ENCODE measurements at places on chromosomes 4 and X.

DNA sequence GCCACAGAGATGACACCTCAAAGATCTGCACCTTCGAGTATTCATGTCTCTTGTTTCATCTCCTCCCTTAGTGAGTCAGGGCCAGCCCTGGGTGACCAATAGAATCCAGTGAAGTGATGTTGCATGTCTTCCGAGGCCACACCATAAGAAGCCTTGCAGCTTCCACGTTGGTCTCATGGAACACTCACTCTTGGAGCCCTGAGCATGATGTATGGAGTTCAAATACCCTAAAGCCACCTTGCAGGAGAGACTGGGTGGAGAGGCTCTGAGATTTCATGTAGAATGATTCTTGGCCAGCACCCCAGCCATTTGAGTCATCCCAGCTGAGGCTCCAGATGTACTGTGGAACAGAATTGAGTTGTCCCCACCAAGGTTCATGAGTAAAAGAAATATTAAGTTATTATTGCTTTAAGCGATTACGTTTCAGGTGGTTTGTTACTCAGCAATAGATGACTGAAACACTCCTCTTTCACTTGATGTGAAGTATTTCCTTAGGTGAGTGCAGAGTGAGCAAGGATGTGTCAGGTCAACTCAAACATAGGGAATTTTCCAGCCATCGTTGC is 5.0 kb upstream of the RP2 start:
- no peak for DNase-seq

- no peak for DNase-seq
These were observed 24.6 kb downstream of the NAP1L5 start for GRCh38 chr4:88672987-88673386.

- DNase-seq = no peak
These were observed 567.9 kb upstream of the HTR2C start for GRCh38 chrX:114015966-114016365.

- no peak for DNase-seq
These were observed 562.8 kb upstream of the IGFBP7 start for GRCh38 chr4:57672846-57673433.

DNA sequence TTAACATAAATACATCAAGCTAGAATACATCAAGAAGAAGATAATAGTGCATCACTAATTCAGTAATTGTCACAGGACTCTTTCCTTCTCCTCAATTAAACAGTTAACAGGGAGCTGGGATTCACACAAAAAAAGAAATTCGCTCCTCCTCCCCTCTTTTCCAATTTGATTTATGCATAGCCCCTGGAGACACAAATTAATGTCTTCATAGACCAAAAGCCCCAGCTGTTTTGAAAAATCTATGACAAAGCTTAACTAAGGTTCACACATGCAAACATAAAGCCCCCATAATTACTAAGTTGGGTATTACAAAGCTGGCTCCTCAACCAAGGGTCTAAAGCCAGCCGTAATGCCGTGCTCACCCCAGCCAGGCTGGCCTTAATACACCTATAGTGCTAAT is 61.2 kb downstream of the ENOX2 start:
- DNase-seq = no peak
